ENCODE measurements at places on chromosomes 11 and 22.
A peak's percentile ranks its signal among the peaks of the same experiment; 100 is the strongest.

DNA sequence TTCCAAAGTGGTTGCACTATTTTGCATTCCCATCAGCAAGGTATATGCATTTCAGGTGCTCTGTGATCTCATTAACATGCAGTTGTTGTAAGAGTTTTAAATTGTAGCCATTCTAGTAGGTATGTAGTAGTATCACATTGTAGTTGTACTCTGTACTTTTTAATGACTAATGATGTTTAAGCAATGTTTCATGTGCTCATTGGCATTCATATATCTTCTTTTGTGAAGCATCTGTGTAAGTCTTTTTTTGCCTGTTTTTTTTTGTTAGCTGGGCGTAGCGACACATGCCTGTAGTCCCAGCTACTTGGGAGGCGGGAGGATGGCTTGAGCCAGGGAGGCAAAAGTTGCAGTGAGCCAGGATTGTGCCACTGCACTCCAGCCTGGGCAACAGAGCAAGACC, 11.3 kb upstream of the TRIM29 start:
- DNase-seq: no peak

DNA sequence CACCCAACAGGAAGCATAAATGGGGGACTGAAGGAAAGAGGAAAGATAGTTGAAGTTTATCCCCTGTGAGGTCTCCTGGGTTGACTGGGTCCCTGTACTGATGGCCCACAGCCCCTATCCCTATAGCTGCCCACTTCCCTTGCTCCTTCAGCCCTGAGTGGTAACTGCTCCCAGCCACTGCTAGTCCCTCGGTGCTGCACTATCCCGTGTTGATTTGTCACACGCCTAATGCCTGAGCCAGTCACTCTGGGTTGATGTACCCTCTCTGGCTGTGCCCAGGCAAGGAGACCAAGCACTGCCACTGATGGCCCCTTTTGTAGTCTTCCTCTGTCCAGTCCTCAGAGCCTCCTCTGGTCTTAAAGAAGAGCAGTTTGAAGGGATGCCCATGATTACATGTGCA, 9.6 kb downstream of the GDPD5 start:
- DNase-seq: no peak

DNA sequence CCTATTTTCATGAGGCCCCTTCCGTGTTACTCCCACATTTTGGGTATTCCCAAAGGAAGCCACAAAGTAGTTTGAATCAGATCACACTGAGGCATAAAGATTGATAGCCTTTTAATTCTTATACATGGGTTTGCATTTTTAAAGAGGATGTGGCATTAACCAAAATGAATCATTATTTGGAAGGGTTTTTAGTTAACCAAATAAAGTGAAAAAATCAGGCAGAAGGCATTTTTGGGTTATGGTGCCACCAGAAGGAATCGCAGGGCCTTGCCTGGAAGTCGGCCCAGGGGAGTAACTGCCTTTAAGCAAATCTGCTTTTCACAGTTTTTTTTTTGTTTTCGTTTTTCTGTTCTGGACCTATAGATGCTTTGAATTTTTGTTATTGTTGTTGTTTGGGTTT, 55.4 kb downstream of the HSD17B12 start:
- no peak for DNase-seq

DNA sequence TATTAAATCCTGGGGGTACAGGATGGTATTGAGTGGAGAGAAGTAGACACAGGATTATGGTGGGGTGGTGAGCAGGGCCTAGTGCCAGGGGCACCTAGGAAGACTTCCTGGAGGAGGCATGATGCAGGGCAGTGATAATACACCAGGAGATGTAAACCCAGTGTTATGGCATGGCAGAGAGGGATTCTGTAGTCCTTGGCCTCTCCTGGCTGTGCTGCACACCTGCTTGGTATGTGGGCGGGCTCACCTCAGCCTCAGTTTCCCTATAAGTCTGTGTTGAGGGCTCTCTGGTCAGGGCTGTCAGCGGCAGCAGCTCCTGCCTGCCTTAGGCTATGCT, 2.2 kb downstream of the PDXP start:
- DNase-seq: no peak

- no peak for DNase-seq
Observed at GRCh38 chr11:77821349-77821851, 456 bp downstream of the AAMDC start.

- DNase-seq: peak; percentile 40
Observed at GRCh38 chr11:61701242-61701886, 21.2 kb downstream of the DAGLA start.

DNA sequence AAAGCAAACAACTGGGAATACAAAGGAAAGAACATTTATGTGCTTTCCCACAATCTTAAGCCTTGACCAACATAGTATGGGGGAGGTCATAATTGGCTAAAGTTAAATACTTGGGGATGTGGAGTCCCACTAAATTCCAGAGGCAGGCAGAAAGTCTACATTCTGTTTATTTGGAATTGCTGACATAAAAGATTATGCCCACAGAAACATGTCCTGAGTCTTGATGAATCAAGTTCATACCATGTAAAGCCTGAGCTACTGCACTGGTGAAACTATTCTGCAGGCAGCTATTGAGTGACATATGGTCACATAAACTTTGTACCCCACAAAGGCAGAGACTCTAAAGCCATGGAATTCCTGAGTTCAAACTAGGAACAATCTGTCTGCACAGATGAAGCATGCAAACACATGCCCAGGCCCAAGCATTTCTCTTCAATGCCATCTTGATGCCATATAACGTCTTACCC, 69.9 kb upstream of the CHRM4 start:
- DNase-seq: no peak
